ENCODE measurements at places on chromosomes 3 and 15.

DNA sequence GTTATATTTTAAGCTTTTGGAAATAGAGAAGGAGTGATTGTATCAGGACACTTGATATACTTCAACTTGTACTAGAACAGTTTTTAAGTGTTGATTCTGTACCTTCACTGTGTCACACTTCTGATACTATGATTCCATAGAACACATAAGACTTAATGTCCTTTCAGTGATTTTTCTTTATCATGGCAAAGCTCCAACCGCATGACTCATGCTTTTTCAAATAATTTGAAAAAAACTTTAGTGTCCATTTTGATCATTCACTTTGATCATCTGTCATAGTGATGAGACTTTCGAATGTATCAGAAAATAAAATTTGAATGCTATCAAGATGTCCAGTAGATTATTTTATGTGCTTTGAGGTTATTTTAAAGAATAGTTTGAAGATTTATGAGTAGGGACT lies 32.0 kb downstream of the AP4E1 start:
- no peak for DNase-seq

DNA sequence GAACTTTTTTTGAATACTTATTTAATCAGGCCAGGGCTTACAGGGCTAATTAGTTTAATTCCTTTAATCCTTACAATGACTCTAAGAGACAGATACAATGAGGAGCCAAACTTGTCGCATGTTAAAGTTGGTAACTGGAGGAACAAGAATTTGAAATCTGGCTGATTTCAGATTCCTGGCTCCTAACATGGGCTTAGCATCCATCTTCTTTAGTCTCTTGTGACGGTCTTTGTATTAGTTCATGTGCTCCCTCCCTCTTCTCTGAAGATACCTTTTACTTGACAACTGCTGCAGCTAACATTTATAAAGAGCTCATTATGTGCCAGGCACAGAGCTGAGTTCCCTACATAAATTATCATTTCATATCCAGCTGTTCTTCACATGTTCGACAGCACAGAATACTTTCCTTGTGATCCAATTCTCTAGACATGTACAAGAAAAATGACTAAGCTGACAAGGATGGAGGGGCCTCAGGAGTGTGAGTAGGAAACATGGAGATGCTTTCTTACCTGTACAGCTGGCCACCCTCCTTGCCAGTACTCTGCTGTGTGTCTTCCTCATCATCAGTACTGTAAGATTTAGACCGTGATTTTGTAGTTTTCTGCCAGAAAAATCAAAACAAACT lies 206.8 kb upstream of the STRIT1 start:
- DNase-seq = no peak

DNA sequence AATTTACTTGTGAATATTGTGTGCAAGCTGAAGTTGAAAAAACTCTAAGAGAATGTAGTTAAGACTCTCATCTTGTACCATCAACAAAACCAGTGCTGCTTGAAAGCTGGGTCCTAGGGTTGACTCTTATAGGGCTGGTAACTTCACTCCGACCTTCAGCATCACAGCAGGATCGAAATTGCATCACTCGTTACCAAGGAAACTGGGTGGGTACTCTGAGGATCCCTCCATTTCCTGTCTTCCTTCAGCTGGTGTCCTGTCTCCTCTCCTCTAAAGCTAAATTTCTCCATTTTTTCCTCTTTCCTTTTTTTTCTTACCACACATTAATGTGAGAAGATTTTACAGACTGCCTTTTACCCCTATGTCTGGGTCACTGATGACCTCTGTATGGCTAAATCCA lies 3.0 kb upstream of the APH1B start:
- no peak for DNase-seq

DNA sequence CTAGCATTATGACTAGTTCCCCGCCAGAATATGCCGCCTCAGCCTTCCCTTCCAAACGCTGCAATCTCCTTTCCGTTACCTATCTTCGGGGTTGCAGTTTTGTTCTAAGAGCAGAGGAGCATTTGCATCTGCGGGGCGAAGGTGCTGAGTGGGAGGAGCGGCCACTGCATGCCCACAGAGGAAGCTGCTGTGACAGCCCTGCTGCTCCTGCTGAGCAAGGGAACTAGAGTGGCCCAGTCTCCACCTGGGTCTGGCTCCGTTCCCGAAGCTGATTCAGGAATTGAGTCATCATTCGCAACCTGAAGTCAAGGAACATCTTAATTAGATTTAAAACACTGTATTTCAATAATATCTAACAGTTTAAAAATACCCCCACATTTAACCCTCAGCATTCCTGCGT lies 98.2 kb upstream of the TJP1 start:
- no peak for DNase-seq

- no peak for DNase-seq
Observed at GRCh38 chr15:62880278-62880677, 162.3 kb upstream of the TPM1 start.

- peak; percentile 82 for DNase-seq
Observed at GRCh38 chr3:106819440-106819839, 557.8 kb upstream of the CCDC54 start.
